HFFc6 (cell line): ENCODE measurements at places on chromosomes 2 and 18. TPM values are rescaled to one million over a fixed set of nuclear protein-coding genes. Genes with fewer than 3 reads are reported as not detected.

The LCT gene
- not detected in 3 replicates for total RNA-seq

The PROM2 gene
- 0.15 to 0.44 TPM in 2 of 3 replicates, not detected in the other for total RNA-seq

The ACADL gene
- not detected in 3 replicates for total RNA-seq

The MAP3K19 gene
- total RNA-seq, result not detected in 3 replicates

The TRIM54 gene
- not detected in 3 replicates for total RNA-seq

The SIX2 gene
- total RNA-seq, result not detected in 3 replicates

The CXCR2 gene
- total RNA-seq, result not detected in 2 replicates

The LOXL3 gene
- 59.4 to 81.9 TPM (median 73.1 TPM) in 3 replicates for total RNA-seq

The CHRNA1 gene
- not detected in 3 replicates for total RNA-seq

The AGAP1 gene
- 15.9 to 16.5 TPM (median 16.0 TPM) in 3 replicates for total RNA-seq

The CABLES1 gene
- total RNA-seq, result 5.3 to 9.2 TPM (median 7.1 TPM) in 3 replicates

The DYNAP gene
- total RNA-seq, result not detected in 3 replicates

The DPP10 gene
- not detected in 3 replicates for total RNA-seq

The ANKZF1 gene
- 16.3 to 18.9 TPM (median 16.8 TPM) in 3 replicates for total RNA-seq

The EML6 gene
- 0.24 to 0.55 TPM (median 0.36 TPM) in 3 replicates for total RNA-seq

The NTSR2 gene
- not detected in 3 replicates for total RNA-seq

The CPLX4 gene
- total RNA-seq, result not detected in 3 replicates

The GAL3ST2 gene
- total RNA-seq, result 0.23 to 0.33 TPM (median 0.23 TPM) in 3 replicates

The PREPL gene
- 52.6 to 67.1 TPM (median 59.3 TPM) in 3 replicates for total RNA-seq

The SLC38A11 gene
- total RNA-seq, result 1.5 to 2.4 TPM (median 2.1 TPM) in 3 replicates

The SULT1C2 gene
- not detected in 3 replicates for total RNA-seq

The DOK1 gene
- 21.4 and 38.4 TPM in 2 replicates for total RNA-seq

The COLEC11 gene
- not detected in 3 replicates for total RNA-seq

The CDH19 gene
- not detected in 3 replicates for total RNA-seq

The HOXD10 gene
- 11.4 to 13.5 TPM (median 13.1 TPM) in 3 replicates for total RNA-seq

The NEU2 gene
- not detected in 3 replicates for total RNA-seq

The TUBA3D gene
- total RNA-seq, result not detected in 3 replicates

The AFF3 gene
- total RNA-seq, result 0.37 to 8.2 TPM (median 0.81 TPM) in 3 replicates

The ABCB11 gene
- total RNA-seq, result not detected in 2 replicates

The SH3RF3 gene
- total RNA-seq, result 2.3 to 3.7 TPM (median 2.8 TPM) in 3 replicates

The SP140 gene
- total RNA-seq, result 0.39 to 1.4 TPM (median 0.54 TPM) in 3 replicates

The HRH4 gene
- total RNA-seq, result not detected in 3 replicates

The ZNF2 gene
- total RNA-seq, result 3.7 to 4.7 TPM (median 4.1 TPM) in 3 replicates

The SERPINB10 gene
- total RNA-seq, result 1.3 to 5.0 TPM (median 2.5 TPM) in 3 replicates

The POTEF gene
- not detected in 3 replicates for total RNA-seq

The PRSS56 gene
- total RNA-seq, result not detected in 3 replicates

The INO80C gene
- total RNA-seq, result 10.4 to 13.3 TPM (median 12.3 TPM) in 3 replicates

The ACVR2A gene
- total RNA-seq, result 4.8 and 5.9 TPM in 2 replicates

The SLC39A6 gene
- 65.6 to 77.9 TPM (median 68.4 TPM) in 3 replicates for total RNA-seq
